ENCODE measurements at places on chromosomes 5 and 9.

- no peak for DNase-seq
These were observed 482.6 kb downstream of the DMAC1 start for GRCh38 chr9:7316967-7317366.

- no peak for DNase-seq
These were observed 10.7 kb upstream of the LECT2 start for GRCh38 chr5:135965504-135965903.

GRCh38 chr9:98894761-98895160, 48.9 kb upstream of the COL15A1 start:
- no peak for DNase-seq

DNA sequence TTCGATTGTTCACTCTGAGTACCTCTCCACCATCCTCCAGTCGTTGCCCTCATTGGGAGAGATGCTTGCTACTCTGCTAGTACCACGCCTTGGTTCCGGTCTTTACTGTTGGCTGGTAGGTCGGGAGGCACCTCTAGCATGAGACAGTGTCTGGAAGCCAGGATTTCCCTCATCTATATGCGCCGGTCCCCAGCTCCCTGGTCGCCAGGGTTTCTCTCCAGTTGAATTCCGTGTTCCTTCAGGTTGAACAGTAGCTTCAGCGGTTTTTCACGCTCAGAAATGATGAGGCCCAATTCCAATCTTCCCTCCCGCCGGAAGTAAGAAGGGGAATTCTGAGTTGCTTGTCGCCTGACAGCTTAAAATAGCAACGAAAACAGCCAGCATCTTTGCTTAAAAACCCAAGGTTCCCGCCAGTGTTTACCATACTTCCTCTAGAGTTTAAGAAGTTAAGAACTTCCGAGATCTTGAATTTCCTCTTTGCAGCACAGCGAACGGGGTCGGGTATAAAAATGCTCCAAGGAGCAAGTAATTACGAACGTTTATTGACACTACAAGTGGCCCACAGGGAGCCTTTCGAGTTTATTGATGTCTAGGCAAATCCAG, 1.3 kb upstream of the ST8SIA4 start:
- peak; percentile 61 for DNase-seq

DNA sequence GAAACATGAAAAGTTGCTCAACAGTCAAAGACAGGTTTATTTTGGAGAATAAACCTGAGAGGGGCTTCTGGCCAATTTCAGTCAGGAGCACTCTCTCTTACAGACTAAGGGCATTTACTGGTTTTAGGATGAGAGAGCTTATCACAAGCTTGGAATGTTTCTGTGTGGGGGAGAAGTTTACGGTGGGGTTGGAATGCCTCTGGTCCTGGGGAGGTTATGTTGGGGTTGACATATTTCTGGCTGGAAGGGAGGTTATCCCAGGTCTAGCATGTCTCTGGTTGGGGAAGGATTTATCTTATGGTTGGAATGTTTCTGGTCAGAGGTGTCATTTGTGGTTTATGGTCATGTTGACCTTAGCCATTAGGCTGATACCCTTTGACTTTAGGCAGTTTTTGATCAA, 1867.3 kb downstream of the EFNA5 start:
- DNase-seq: no peak
